Urinary bladder (tissue), 4 donors: ENCODE measurements at places on chromosomes 4 and X. TPM values are rescaled to one million over a fixed set of nuclear protein-coding genes. Genes with fewer than 3 reads are reported as not detected.

DNA sequence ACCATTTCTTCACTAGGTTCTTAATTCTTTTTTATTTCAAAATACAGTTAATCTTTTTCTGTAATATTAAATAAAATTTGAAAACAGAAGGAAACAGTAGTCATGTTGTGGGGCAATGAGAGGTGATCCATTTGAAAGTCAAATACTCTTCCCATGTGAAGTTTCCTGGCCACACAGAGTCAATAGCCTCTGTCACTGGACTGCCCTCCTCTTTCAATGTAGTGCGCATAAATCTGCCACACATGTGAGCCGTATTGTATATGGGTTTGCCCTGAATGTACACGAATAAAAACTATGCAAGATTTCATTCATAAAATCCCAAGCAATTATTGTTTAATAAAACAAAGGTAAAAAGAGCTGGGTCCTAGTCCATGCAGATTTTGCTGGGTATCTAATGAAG, 59.1 kb downstream of the NKX6-1 start:
- no peak for DNase-seq

- no peak for DNase-seq
Observed at GRCh38 chrX:38941675-38942074, 140.4 kb downstream of the MID1IP1 start.

- no peak for DNase-seq
Observed at GRCh38 chr4:37666625-37667071, 19.5 kb downstream of the RELL1 start.

DNA sequence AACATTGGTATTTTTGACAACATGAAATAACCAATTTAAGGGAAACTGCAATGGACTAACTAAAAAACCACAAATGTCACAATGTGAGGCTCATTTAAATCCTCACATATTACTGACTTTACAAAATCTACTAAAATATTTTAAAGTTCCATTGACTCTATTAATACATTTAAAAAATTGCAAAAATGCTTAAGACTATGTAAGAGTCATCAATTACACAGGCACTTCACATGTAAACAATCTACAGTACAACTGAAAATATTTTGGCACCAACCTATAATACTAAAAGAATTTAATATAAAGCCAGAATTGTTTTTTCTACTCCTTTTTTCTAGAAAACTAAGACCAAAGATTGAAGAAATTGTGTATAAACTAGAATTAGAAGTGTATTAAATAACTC, 76.8 kb upstream of the RBMXL3 start:
- no peak for DNase-seq

GRCh38 chrX:66046612-66047235, 6.8 kb upstream of the VSIG4 start:
- DNase-seq = no peak

The NDP gene
- polyA plus RNA-seq = 0.62 TPM

- no peak for DNase-seq
Observed at GRCh38 chr4:7666011-7666410, 231.3 kb upstream of the PSAPL1 start.

DNA sequence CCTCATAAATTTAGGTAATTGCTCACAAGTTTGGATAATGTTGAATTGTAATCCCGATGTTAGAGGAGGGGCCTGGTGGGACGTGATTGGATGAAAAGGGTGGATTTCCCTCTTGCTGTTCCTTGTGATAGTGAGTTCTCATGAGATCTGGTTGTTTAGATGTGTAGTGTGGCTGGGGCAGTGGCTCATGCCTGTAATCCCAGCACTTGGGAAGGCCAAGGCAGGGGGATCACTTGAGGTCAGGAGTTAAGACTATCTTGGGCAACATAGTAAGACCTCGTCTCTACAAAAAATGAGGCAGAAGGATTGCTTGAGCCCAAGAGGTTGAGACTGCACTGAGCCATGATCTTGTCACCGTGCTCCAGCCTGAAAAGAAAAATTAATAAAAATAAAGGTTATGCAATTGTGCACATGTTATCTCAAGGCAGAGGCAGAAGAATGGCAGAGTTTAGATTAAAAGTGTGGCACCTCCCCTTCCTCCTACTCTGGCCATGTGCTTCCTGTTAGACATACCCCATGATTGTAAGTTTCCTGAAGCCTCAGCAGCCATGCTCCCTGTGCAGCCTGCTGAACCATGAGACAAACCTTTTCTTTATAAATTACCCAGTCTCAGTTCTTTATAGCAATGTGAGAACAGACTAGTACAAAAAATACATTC, 36.5 kb downstream of the ERVMER34-1 start:
- DNase-seq = no peak

DNA sequence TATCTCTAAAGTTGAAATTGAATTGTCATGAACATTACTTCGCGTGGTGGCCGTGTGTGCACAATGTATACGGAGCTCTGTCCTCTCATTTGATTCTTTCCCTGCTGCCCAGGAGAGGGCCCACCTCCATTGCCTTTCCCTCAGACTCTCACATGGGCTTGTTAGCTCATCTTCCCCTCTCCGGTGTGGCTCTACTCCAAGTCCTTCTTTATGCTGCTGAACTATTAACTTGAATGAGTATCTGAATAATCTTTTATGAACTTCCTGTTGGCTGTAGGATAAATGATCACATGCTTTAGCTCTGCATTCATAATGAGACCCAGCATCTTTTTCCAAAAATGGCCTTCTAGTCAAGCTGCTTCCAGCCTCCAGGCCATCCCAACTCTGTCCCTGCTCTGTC, 68.8 kb upstream of the CLNK start:
- no peak for DNase-seq

GRCh38 chrX:20680998-20681397, 414.3 kb upstream of the RPS6KA3 start:
- DNase-seq = no peak

DNA sequence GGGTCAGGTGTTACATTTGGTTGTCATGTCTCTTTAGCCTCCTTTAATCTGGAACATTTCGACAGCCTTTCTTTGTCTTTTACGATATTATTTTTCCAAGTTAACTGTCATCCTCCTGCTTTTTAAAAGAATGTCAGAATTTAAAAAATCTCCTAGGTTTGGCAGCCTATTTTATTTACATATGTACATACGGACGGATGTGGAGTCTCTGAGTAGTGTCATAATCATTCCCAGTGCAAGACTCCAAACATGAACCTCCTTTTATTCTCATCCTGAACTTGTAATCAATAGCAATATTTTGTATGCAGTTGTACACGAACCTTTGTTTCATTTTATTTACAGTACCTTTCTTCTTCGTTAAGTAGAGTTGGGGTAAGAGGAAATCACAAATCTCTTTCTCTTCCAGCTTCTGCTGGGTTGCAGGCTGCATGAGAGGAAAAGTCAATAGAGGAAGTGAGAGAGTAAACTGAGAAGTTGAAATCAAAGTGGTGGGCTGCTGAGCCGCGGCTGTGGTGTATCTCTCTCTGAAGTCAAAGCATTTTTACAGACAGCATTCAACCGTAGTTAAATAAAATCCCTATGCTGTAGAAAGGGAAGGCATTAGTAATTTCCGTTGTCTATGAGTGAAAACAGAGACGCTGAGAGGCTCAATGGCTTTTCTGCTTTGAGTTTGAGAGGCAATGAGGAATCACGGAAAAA, 53.9 kb upstream of the RPS6KA3 start:
- no peak for DNase-seq

DNA sequence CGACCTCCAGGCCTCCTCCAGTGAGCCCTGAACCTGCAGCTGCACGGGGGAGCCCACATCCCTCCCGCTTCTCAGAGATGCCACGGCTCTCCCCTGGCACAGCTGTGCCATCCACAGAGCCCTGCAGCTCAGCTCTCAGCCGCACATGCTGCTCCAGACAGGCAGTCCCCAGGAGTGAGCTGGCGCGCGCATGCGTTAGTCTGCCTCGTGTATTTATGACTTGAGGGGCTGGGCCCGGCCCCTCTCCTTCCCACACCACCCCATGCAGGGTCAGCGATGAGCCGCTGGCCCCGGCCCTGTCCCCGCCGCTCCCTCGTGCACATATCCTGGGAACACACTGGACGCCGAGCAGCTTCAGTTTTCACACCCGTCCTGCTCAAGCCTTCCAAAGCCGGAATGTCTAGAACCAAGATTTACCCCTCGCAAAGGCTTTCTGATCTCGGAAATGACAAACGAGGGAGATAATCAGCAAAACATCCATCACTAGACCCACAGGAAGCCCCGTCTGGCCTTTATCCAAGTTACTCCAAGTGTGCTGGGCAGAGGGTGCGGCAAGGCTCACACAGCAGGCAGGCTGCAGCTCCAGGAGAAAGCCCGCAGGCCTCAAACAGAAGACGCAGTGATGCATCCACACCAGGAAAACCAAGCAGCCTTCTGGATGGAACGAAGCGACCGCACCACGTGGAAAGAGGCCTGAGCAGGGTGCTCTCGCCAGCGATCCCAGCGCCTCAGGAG, 24.3 kb downstream of the GAK start:
- no peak for DNase-seq

GRCh38 chr4:142846108-142846728, at the start of gene INPP4B:
Gene INPP4B (minus strand): TSS chr4:142846301.
- no peak for DNase-seq

DNA sequence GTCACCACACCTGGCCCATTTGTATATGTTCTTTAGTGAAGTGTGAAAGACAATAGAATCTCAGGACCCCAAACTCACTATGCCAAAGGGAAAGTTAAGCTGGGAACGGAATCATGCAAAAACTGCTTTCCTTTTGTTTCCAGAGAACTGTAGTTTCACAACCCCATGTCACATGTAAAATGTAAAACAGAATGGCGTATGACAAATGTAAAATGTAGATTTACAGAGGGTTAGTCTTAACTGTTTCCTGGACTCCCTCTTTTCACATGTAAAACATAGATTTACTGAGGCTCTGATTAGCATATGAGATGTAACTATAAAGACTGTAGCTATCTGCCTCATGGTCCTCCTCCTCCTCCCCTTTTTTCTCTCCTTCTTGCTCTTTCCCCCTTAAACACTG, 66.3 kb downstream of the ABLIM2 start:
- DNase-seq = no peak

DNA sequence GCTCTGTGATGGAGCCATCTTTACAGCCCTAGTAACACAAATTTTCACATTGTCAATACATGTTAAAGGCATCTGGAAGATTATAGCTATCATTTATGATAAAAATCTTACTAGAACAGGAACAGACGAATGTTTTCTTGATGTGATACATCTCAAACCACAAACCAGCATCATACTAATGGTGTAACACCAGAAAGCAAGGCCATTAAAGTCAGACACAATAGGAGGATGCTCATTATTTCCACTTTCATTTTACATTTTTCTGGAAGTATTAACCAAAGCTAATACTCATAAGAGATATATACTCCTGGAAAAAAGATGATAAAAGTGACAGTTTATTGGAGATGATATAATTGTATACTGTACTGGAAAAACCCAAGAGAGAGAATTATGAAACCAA, 5.3 kb downstream of the AKAP14 start:
- DNase-seq = no peak

GRCh38 chrX:20433388-20433775, 166.7 kb upstream of the RPS6KA3 start:
- no peak for DNase-seq

The TRPC5OS gene
- polyA plus RNA-seq = not detected

The GALNTL6 gene
- polyA plus RNA-seq = 0.57 TPM
